ENCODE measurements at places on chromosomes 5 and 9.
A peak's percentile ranks its signal among the peaks of the same experiment; 100 is the strongest.

- DNase-seq, result no peak
Observed at GRCh38 chr9:107367727-107368502, 84.8 kb downstream of the RAD23B start.

- no peak for DNase-seq
Observed at GRCh38 chr9:130912932-130913598, 16.5 kb upstream of the QRFP start.

- DNase-seq, result no peak
Observed at GRCh38 chr5:82050955-82051354, 79.1 kb downstream of the ATG10 start.

GRCh38 chr5:58898538-58898937 lies 315.7 kb downstream of the RAB3C start:
- no peak for DNase-seq

DNA sequence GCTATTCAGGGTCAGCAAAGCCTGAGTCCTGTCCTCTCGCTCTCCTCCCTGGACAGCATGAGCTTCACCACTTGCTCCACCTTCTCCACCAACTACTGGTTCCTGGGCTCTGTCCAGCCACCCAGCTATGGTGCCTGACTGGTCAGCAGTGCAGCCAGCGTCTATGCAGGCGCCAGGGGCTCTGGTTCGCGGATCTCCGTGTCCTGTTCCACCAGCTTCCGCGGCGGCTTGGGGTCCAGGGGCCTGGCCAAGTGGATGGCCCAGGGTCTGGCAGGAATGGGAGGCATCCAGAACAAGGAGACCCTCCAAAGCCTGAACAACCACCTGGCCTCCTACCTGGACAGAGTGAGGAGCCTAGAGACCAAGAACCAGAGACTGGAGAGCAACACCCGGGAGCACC lies 8.6 kb downstream of the NIPBL start:
- DNase-seq, result no peak

GRCh38 chr5:169307646-169308045 lies 6.7 kb upstream of the SLIT3 start:
- no peak for DNase-seq

GRCh38 chr5:83313436-83313835 lies 158.1 kb upstream of the VCAN start:
- DNase-seq, result no peak

- no peak for DNase-seq
Observed at GRCh38 chr5:114734238-114734637, 372.4 kb downstream of the KCNN2 start.

DNA sequence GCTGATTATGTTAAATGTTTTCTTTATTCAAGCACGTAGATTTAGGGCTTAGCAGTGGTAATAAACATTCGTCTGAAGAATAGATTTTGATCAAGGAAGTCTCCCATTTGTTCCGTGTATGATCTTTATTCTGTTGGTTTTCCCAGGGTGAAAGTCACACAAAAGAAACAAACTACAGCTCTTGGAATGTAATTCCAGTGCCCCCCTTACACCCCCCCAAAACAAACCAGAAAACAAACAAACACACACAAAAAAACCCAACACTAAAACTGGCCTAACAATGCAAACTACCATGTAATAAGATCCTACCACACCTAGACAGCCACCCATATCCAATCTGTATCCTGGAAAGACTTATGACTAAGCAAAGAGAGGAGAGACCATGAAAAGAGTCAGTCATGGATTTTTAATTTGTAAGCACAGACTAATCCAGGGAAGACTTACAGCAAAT lies 196.2 kb upstream of the ELL2 start:
- no peak for DNase-seq

DNA sequence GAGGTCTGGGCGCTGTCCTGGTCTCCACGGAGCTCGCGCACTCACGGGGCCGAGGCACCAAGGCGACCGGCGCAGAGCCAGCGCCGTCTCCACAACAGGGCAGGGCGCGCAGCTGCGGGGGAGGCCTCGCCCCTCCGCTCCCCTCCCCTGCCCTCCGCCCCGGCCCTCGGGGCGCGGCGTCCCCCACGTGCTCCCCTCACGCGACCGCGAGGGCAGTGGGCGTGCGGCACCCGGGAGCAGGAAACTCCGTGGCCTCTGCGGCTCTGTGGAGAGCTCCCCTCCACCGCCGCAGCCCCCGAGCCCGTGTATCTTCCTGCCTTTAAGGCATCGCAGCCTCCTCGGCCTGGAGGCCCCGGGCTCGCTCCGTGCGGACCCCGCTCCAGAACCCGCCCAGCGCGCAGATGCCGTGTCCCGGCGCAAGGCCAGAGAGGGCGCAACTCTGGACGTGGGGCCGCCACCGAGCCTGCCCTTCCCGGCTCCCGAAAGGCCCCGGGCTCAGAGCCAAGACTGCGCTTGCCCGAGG lies 708 bp upstream of the TUBB4B start:
- DNase-seq, result peak; percentile 77

DNA sequence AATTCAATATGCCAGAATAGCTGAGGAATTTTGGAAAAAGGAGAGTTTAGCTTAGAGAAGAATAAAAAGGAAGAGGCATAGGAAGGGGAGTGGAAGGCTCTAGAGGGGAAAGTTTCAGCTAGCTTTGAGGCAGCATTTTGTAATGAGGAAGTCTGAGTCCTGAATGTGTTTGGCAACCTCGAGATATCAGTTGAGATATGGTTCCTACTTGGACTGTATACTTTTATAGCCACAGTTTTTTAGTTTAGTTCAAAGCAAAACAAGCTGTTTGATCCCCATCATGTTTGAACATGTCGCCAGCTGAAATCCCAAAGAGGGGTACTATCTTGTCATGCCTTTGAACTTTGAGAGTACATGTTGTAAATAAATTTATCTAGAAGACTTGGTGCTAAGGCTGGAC lies 559.0 kb upstream of the FTMT start:
- no peak for DNase-seq

- no peak for DNase-seq
Observed at GRCh38 chr9:134707731-134708671, 66.4 kb downstream of the COL5A1 start.

DNA sequence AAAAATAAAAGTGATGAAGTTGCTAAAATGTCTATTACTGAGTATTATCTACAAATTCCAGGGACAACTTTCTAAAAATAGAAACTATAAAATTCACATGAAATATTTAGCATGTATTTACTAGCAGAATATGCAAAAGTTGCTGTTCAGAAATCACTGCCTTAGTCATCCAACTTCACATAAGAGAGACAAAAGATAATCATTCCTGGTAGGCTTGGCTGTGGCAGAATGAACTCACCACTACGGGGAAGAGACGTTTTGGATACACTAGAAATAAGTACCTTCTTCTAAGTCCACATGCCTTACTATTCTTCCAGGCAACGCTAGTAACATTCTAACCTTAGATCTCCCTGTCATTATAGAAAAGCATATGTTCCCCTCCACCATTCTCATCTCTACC lies 272.2 kb downstream of the BNC2 start:
- no peak for DNase-seq

DNA sequence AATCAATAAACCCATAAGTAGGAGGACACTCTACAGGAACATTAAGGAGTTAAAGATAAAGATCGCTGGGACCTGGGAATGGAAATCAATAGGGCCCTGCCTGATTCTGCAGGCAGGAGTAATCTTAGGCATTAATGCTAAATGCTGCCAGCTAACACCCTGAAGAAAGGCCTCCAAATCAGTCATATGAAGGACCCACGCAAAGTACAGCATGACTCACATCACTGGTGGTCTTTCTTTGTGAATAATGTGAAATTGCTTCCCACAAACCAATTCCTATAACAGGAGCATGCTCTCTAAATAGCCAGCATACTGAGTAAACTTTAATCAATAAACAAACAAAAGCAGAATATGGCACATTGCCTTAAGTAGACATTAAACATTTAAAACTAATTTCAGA lies 172.3 kb downstream of the SEMA5A start:
- DNase-seq, result no peak

DNA sequence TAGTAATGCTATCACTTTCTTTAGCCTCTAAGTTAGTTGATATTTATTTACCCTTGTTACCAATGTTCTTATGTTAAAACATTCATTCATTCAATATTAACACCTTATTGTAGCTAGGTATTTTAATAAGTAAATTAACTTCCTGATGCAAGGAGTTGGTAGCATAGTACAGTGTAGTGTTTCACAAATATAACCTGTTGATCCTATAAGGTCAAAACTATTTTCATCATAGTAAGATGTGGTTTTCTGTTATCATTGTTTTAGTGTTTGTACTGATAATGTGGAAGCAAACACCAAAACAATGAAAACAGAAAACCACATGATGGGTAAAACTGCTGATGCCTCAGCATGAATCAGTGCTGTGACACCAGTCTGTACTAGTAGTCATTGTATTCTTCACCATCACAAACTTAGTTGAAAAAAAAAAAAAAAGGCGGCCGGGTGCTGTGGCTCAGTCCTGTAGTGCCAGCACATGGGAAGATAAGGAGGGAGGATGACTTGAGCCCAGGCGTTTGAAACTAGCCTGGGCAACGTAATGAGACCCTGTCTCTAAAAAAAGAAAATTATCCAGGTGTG lies 36.5 kb downstream of the ZCCHC7 start:
- DNase-seq, result no peak

DNA sequence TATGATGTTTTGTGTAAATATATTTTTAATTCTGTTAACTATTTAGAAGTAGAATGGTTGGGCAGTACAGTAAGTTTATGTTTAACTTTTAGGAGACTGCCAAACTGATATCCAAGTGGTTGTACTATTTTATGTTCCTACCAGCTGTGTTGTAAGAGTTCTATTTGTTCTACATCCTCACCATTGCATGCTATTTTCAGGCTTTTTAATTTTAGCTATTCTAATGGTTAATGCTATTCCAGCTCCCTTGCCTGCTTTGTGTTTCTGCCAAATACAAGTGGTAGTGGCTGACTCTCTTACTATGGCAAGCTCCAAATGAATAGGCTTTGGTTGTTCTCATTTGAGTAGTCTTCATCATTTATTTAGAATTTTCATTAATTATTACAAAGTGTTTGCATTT lies 476.4 kb downstream of the KIF4B start:
- DNase-seq, result no peak

GRCh38 chr9:72955126-72955455 lies 2.2 kb upstream of the ALDH1A1 start:
- no peak for DNase-seq

DNA sequence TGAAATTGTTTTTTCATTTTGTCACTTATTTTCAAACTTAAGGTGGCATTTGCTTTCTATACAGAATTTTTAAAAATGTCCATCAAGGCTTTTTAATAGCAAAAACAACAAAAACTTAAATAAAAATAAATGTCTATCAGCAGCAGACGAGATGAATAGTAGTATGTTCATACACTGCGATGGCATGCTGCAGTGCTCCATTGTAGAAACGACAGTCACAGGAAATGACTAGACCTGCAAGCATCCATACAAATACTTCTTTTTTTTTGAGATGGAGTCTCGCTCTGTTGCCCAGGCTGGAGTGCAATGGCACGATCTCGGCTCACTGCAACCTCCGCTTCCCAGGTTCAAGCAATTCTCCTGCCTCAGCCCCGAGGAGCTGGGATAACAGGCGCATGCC lies 41.4 kb downstream of the COL23A1 start:
- no peak for DNase-seq

DNA sequence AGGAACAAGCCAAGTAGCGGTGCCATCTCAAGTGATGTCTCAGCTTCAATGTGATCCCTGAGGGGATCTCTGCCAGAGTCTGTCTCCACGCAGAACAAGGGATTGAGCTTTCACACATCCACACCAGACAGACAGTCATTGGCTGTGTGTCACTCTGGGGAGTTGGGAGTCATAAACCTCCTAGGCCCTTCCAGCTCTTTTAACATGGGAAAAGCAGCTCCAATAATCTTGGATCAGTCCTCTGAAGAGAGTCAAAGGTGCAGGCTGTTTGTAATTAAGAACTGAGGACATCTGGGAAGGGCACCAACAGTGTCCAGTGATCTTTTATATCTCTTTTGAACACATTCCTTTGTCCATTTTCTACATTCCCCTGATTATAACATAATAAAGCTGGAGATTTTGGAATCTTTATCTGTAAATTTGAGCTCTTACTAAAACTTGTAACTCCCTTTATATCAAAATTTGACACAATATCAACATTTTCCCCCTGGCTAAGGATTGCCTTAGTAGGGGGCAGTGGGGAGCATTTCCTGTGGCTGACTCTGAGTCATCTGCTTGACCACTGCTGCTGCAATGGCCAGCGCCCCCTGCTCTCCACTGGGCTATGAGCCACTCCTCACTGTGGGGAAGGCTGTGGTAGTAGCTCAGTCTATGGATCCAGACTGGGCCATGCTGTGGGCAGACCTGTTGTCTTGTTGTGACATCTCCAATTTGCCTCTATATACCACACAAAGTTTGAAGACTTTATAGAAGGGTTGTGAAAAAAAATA lies 284.4 kb downstream of the OSTF1 start:
- DNase-seq, result no peak

DNA sequence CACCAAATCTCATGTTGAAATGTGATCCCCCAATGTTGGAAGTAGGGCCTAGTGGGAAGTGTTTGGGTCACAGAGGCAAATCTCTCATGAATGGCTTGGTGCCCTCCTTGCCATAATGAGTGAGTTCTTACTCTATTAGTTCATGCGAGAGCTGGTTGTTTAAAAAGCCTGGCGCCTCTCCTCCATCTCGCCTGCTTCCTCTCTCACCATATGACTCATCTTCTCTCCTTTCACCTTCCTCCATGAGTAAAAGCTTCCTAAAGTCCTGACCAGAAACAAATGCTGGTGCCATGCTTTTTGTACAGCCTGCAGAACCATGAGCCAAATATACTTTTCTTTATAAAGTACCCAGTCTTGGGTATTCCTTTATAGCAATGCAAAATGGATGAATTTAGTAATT lies 20.9 kb upstream of the ARHGAP26 start:
- no peak for DNase-seq

DNA sequence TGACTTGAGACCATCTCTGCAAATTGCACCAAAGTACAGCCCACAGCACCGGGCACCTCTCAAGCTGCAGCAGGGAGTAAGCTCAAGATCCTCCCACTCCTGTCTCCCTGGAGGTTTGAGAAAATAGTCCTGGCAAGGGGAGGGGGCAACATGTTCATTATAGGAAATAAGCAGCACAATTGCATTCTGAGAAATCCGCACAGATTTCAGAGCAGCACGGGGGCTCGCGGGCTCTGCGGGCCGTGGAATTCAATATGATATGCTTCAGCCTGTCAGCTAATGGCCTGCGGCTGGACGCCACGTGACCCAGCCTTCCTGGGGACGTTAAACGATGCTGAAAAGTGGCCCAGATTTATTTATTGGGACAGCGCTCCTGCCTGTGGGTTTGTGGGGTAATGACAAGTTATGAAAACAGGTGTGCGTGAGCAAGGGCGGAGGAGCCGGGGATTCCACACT lies 156.4 kb downstream of the DAB2IP start:
- no peak for DNase-seq

DNA sequence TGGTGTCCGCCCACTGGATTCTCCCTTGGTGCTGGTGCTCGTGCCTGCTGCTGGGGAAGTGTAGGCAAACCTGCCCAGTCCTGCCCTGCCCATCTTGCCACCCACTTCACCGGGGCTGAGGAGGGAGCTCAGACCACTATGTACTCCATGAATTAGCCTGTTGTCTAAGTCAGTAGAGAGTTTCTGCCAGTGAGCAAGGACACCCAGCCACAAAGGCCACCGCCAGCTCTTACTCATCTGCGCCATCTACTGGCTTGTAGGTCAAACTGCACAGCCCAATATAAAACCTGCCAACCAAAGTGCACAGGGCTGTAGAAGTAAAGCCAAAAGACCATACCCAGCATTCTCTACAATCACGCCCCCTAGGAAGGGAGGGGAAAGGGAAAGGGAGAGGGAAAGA lies 102.3 kb downstream of the GLIS3 start:
- DNase-seq, result no peak

- peak; percentile 68 for DNase-seq
Observed at GRCh38 chr5:149371296-149371962, 7.7 kb downstream of the IL17B start.

GRCh38 chr5:81265101-81265500 lies 32.0 kb downstream of the CKMT2 start:
- no peak for DNase-seq

Measured in activated naive CD4-positive, alpha-beta T cell treated with anti-CD3 and anti-CD28 coated beads, Interleukin-2, amount 50 U/mL, for 16 hours (primary cell).